CD4-positive, alpha-beta T cell treated with Interleukin-2 at 100 ng/mL for 4 hours (primary cell): ENCODE measurements at places on chromosomes 16 and 17.

- DNase-seq = no peak
Observed at GRCh38 chr17:5424909-5425308, 4.9 kb downstream of the RPAIN start.

- no peak for DNase-seq
Observed at GRCh38 chr16:81447383-81448101, 2.9 kb downstream of the CMIP start.

- no peak for DNase-seq
Observed at GRCh38 chr17:21299981-21300600, 15.6 kb downstream of the MAP2K3 start.

DNA sequence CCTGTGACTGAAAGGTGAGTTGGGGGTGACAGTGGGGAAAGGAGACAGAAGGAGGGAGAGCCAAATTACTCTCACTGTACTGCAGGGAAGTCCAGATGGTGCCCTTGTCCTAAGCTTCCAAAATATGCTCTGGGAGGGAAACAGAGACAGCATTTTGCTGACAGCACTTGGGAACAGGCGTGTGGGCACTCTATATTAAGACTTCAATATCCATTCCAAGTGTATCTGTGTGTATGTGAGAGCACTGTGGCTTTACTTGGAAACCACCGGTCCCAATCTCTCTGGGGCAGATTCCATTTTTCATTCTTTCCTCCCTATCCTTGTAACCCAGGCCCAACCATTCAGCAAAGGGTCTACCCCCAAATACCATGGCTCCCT lies 407.3 kb downstream of the UTP18 start:
- no peak for DNase-seq

DNA sequence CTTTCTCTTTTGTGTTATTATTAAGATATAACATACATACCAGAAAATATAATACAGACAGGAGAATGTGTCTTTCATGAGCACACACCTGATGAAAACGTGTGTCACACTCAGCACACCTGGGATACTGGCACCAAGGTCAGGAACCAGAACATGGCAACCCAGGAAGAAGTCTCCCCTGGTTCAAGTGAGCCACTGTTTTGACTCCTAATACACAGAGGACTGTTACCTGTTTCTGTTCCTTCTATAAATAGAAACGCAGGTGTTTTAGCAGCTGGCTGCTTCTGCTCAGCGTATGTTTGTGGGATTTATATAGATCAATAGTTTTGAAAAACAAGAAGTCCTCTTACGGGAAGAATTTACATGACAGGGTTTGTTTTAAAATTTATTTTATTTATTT lies 3.5 kb downstream of the SEC14L1 start:
- DNase-seq = no peak

DNA sequence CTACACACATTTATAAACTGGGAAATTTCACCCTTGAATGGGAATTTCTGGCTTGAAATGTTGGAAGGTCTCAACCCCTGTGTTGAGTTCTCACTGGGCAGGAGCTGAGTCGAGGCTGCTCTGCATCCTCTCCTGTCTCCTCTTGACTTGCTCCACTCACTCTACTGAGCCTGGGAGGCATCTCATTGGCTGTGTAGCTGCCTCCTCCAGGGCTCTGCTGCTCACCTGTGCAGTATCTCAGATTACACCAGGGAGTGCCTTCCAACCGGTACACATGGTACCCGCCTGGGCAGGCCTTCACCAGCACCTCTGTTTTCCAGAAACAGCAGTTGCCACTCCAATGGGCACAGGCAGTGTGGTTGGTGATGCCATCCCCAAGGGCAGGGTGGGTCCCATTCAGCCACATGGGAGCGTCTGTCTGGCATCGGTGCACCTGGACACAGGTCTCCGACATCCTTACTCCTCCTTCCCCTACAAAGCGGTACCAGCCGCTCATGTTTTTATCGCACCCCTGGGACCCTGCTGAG lies 3.7 kb downstream of the GP2 start:
- DNase-seq = no peak

DNA sequence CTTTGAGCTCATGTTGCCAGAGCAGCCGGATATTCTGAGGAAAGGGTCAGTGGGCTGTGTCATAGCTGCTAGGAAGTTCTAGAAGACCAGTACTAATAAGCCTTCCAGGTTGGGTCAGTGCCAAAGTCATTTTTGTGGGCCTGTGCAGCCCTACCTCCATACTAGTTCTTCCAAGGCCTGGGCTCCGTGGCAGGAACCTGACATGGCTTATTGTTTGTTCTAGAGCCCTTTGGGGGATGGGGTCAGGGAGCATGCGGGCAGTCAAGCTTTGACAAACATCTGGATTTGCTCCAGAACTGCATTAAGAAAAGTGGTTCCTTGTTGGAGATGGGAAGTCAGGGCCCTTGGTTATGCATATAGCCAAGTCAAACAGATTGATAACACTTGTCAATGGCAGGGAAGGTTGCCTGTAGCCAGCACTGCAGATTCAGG lies 7.6 kb downstream of the ALKBH5 start:
- DNase-seq = no peak

DNA sequence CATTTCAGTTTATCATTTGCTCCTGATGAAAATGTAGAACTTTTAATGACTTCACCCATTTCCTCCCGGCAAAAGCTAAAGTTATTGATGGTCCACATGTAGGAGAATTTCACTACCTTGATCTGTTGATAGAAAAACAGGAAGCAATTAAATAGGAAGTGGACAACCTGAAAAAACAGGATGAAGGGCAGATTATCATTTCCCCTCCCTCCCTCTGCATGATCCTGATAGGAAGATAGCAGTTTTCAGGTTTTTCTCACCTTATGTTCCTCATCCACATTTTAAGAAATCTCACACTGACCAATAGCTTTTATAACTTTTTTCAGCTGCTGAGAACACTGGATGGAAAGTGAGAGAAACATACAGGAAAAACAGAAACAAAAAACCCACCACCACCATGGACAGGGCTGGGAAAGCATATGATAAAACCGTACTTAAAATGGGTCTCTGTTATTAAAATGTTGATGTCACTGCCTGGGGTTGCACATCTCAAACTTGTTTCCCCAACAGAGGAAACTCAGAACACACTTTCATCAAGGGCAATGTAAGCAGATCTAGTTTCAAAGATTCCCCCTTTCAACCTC lies 46.4 kb downstream of the NXPH3 start:
- no peak for DNase-seq

- no peak for DNase-seq
Observed at GRCh38 chr17:8235676-8236075, 12.2 kb downstream of the CTC1 start.

DNA sequence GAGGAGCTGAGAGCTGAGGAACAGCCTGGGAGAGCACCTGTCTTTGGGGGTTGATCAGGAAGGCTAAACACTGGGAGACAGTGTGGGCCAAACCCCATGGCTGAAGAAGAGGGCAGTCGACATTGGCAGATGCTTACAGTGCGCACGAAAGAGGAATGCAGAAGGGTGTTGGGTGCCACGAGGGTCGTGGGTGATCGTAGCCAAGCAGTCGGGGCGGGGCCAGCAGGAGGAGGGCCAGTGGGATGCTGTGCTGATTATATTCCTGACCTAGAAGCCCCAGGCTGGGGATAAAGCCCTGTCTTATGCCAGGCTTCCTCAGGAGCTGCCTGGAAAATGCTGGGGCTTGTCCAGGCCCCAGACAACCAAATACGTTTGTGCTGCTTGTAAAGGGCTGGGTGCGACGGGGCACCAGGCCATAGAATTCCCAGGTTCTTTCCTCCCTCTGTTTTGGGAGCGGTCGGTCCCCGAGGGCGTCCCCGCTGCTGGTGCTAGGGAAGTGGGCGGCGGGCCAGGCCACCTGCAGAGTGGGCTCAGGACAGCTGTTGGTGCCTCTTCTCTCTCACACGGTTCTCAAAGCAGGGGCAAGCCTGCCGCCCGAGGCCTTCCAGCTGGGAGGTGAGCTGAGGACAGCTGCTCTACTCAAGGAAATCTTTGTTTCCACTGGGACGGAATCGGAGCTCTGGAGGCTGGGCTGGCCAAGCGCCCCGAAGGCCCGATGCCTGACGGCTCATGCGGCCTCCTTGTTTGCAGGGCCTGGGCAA lies 10.0 kb downstream of the C1QTNF1 start:
- DNase-seq = no peak

GRCh38 chr17:30997842-30998241 lies 27.0 kb downstream of the RNF135 start:
- no peak for DNase-seq

DNA sequence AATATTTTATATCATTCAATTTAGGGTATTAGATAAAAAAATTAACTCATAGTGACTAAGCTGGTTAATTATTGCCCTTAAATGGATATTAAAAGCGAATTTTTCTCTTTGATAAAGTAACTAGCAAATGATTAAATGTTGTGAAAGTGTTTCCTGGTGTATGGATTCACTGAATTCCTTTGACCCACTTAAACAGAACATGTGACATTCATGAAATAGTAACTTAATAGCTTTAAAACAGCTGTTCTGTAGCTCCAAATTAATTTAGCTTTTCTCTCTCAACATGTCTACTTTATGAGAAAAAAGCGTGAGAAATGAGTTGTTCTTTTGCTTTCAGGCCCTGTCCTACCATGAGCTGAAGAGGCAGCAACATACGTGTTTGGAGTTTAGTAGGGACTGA lies 36.4 kb upstream of the APPBP2 start:
- DNase-seq = no peak

- no peak for DNase-seq
Observed at GRCh38 chr17:13981881-13982280, 87.4 kb upstream of the COX10 start.

- no peak for DNase-seq
Observed at GRCh38 chr17:74454197-74455024, 12.0 kb upstream of the CD300A start.

GRCh38 chr16:79601092-79601930 lies 774 bp upstream of the MAF start:
- peak; percentile 50 for DNase-seq

DNA sequence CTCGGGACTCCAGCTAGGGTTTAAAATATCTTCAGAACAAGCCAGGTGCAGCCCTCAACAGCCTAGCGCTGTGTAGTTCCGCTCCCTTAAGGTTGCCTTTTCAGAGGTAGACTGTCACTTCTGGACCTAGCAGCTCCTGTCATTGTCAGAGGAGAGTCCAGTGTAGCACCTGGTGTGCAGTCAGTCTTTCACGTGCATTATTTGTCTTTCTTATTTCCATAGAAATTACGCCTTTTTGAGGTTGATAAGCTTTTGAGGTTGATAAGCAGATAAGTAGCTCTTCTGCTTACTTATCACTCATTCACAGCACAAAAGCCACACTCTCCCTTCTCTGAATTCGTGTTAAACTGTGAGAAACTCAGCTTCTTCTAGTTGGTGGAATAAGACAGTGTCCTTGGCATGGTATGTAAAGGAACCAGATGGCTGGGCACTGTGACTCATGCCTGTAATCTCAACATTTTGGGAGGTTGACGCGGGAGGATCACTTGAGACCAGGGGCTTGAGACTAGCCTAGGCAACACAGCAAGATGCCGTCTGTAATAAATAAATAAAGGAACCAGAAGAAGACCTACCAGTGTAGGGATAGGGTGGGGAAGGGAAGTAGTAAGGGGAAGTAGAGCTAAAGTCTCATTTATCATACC lies 10.2 kb downstream of the EEF2K start:
- DNase-seq = peak; percentile 13

- DNase-seq = peak; percentile 7
Observed at GRCh38 chr17:42459256-42459800, 650 bp downstream of the ATP6V0A1 start.

DNA sequence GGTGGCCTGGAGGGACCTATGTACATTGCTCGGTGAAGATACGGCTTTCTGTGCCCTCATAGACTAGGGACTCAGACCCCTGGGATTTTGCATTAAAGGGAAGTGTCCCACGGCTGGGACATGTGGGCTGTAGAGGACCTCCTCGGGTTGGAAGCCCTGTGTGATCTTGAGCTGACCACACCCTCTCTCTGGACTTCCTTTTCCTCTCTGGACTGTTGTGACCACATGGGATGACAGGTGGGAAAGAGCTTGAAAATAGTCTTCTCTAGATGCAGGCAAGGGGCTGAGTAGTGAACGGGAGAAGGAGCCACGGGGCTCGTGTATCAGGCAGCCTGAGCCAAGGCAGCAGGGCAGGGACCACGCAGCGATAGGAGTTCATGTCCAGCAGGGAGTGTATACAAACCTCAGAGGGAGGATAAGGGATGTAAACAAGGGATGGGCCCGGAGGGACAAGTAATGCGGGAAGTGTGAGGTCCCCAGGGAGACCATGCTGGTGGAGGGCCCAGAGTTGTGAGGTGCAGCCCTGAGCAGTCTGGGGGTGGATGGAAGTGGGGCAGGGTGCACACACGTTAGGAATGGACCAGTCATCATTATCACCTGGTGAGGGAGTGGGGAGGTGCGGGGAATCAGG lies 4.5 kb upstream of the SLC4A1 start:
- DNase-seq = no peak

DNA sequence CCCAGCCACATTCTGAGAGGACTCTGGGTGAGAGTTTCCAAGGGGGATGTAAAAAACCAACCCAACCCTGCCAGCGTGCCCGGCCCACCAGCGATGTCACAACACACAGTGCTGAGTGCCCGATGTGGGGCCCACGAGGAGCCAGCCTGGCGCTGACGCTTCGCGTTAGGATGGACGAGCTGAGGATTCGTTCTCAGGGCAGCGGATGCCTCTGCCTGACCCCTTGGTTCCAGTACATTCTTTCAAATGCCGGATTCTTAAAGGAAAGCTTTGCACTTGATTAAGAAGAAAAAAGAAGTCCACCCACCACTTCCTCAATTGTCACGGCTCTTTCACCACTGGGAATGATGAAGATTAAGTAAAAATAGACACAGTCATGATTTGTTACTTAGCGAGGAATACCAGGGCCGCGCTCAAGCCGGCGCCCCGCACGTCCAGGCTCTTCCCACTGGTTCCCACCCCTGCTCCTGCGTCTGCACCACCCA lies 79.4 kb downstream of the IRF8 start:
- DNase-seq = no peak

DNA sequence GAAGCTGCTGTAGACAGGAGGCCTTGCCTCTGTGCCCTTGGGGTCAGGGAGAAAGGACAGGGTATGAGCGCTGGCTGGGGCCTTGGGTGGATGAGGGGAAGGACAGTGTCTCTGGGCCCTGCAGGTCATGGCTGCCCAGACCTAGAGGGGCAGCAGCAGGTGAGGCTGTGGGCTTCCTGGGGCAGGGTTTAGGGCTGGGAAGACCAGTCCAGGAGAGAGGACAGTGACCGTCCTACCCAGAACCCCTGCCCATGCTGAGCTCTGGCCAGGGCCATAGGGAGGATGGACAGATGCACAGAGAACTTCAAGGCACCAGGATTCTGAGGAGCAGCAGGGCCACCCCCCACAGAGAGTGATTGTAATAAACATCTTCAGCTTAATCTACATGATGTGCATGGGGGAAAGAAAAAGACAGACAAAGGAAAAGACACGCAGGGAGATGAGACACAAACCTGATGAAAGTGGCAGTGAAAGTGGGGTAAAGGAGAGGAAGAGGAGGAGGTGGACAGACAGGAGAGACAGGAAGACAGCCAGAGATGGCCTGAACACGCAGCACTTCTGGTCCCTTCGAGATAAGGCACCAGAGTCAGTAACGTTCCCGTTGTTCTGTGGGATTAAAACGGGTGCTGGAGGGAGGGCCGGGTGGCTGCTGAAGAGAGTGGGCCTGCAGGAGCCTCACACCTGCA lies 17.5 kb downstream of the FLOT2 start:
- DNase-seq = no peak
